ENCODE measurements at places on chromosomes 5 and 9. TPM values are rescaled to one million over a fixed set of nuclear protein-coding genes. Genes with fewer than 3 reads are reported as not detected.

GFM2 gene
- 28.4 TPM for total RNA-seq

OR1J2 gene
- not detected for total RNA-seq

ORM2 gene
- total RNA-seq: not detected

SLC34A1 gene
- total RNA-seq: 0.19 TPM

INPP5E gene
- total RNA-seq: 20.0 TPM

- DNase-seq: no peak
These were observed 24.5 kb downstream of the RGS3 start for GRCh38 chr9:113488071-113488470.

DNA sequence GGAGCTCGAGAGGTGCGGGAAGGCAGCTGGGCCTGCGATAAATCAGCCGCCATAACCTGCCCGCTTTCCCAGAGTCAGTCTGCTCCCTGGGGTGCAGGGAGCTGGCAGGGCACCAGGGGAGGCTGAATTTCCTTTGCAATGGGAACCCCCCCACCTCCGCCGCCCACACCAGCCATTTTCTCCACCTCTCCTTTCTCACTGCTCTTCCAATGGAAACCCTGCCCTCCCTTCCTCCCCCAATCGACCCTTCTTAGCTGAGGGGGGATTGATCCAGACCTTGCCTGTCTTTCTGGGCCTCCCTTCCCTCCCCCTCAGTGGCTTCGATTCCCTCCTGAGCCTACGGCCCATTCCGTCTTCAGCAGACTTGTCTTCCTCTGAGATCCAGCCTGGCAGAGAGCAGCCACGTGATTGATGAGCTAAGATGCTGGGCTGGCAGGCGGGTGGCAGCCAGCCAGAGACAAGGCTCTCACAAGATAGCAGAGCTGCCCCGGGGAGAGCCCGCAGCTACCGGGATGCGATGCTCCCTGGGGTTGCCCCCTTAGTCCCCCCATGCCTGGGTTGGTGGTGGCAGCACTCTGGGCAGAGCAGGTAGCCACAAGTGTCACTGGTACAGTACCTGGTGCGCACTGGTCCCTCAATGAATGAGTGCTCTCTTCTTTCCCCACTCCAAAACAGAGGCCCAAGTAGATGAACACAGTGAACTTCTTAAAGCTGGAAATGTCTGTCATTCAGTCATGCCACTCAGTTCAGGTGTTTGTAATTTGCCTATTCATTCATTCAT, 53.7 kb upstream of the FABP6 start:
- DNase-seq: no peak

GRCh38 chr5:14068136-14068535, 75.0 kb upstream of the TRIO start:
- no peak for DNase-seq

GRCh38 chr5:67293226-67293625, 96.6 kb upstream of the CD180 start:
- no peak for DNase-seq

GRCh38 chr9:114811301-114811700, 5.5 kb upstream of the TNFSF15 start:
- no peak for DNase-seq

GRCh38 chr9:103215197-103215596, 220.1 kb downstream of the CYLC2 start:
- no peak for DNase-seq

DNA sequence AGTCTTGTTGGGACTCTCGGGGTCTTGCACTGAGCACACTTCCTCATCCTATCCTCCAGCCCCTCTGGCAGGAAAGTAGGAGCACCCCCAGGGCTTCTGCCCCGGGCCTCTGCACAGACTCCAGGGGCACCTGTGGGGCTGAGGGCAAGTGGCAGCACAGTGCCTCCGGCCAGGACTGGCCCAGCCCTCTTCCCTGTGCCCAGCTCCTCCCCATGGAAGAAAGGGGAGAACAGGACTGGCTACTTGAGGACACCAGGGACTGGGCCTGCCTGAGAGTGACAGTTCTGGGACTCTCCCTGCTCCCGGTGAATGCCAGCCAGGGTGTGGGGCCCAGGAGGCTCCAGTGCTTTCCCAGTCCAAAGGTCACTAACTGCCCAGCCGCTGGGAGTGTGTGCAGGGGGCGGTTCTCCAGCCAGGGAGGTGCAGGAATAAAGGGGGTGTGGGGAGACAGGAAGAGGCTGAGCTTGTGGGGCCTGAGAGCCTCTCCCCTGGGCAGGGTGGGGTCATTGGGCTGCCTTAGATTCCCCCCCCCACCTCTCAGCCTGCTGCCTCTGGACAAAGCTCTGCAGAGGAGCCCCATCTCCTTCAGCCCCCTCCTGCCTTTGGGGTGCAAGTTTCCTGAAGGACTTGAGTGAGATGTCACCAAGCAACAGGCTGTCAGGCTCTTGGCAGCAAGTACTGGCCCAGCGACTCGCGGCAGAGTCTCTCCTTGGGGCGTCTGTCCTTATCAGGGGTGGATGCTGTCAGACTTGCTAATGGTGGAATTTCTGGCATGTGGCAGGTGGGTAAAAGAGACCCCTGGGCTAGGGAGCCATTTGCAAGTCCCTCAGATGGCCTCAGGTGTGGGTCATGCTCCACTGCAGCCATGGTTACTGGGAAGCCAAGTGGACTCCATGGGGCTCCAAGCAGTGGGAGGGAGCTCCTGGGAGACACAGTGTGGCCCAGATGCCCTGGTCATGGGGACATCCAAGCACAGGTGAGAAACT, 19.1 kb upstream of the JADE2 start:
- no peak for DNase-seq

DNA sequence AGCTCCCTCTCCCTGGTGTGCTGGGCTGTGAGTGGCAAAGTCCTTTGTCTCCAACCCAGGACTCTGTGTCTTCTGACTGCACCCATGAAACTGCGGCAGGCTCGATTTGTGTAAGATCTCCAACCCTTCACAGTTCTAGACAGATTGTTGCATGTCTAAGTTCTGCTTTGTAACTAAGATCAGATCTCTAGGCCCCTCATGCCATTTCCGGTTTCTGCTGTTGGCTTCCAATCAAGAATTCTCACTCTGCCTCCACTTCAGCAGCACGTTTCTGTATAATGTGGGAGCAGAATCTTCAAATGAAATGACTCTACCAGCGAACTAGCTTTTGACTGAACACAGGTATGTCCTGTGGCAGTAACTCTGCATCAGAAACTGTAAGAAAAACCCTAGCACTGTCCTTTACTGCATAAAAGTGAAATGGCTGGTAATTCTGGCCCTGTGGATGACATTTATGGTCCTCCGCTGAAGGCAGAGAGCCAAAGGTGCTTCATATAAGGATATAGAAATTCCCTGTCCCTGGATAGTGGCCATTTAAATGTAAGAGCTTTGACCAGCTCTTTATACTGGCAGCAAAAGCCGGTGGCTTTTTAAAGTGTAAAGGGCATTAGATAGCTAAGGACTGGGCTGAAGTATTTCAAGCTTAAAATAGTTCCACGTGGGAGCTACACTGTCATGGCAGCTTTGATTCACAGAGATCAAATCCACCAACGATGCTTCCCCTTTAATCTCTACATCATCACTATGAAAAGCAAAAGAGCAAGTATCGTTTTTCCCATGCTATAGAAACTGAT, 319.0 kb upstream of the CDH6 start:
- no peak for DNase-seq

DNA sequence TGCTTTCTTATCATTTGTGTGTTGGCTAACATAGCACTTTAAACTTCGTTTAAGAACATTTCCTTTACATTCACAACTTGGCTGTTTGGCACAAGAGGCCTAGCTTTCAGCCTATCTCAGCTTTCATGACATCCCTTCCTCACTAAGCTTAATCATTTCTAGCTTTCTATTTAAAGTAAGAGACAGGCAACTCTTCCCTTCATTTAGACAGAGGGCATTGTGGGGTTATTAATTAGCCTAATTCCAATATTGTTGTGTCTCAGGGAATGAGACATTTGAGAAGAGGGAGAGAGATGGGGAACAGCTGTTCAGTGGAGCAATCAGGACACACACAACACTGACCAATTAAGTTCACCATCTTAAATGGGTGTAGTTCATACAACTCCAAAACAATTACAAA, 51.0 kb upstream of the OR2K2 start:
- DNase-seq: no peak

DNA sequence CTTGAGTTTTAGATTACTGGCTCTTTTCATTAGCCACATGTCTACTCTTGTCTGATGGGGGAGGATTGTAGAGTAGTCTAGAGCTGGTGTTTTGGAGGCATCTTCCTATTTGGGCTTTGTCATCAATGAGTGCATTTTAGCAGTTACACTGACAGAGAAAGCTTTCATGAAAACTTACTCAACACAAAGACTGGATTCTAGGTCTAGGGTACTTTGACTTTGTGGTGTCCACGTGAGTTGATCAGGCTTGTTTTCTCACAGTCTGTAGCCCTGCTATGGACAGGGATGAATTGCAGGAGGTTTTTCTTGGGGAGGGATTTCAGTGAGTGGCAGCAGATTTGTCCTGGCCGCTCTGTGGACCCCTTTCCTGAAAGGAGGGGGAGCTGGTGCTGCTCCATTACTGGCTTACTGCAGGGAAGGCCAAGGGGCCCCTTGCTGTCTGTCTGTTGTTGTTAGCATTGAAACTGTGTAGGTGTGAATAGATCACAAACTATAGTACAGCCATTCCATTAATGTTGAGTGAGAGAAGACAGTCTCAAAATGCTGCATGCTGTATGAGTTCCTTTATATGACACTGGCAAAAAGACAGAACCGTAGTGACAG, 6.6 kb downstream of the TRIO start:
- no peak for DNase-seq

DNA sequence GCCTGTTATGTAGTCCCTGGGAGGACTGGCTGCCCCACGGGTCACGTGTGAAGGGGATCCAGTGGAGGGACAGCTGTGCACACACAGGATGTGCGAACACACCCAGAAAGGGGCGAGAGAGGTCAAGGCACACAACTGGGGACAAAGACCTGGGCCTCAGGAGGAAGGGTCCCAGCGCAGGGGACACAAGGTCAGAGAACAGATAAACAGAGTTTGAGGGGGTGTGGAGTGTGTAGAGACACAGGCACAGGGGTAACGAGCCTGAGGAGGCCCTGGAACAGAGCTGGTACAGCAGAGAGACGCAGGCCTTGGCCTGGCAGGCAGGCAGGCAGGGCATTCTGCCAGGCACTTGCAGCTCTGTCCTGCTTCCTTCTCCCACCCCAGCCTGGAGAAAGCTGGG, 14.8 kb upstream of the PSMD5 start:
- no peak for DNase-seq

GRCh38 chr5:36719282-36719681, 112.9 kb downstream of the SLC1A3 start:
- no peak for DNase-seq

DNA sequence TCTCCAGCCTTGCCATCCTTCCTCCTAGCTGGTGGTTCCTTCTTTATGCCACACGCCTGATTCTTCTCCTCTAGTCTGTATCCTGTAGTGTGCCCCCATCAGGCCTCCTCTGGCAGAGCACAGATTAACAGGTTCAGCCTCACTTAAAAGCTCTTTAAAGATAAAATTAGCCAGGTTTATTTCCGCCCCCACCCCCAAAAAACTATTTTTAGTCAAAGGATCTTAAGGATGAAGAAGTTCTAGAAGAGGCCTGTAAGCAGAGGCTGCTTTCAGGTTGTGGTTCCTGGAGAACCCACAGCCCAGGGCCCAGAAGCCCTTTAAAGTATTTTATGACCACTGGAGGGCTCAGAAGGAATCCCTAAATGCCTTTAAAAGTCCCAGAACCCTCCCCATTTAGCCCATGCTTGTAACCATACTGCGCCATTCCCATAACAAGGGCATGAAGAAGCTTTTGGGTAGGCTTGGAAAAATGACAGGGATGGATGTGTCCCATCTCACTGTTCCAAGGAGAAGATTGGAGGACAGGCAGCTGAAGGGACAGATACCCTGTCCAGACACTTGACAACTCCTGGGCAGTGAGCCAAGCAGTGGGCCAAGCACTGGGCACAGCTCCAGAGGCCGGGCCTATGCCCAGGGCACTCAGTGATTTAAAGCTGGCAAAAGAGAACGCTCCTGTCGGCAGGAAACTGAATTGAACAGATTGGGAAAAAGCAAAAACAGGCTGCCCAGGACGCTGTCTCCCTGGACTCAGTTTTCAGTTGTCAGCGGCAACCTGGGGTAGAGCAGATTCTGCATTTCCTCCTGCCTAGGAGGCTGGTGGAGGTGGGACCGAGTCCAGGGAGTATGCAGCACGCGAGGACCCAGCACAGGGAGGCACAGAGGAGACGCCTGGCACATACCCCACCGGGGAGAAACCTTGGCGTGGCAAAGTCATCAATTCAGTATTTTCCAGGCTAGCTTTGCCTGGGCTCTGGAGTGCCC, 106.3 kb upstream of the SSBP2 start:
- DNase-seq: no peak

Measured in activated CD8-positive, alpha-beta memory T cell treated with anti-CD3 and anti-CD28 coated beads, Interleukin-2, amount 10 ng/mL, durations not matched to agents 7 days and 5 days (primary cell).